H4 (cell line): ENCODE measurements at places on chromosomes 16 and 17. TPM values are rescaled to one million over a fixed set of nuclear protein-coding genes. Genes with fewer than 3 reads are reported as not detected.

GRCh38 chr16:4904942-4905615, 31.9 kb downstream of the PPL start:
- DNase-seq, result no peak

GRCh38 chr16:337437-337836, 15.1 kb downstream of the AXIN1 start:
- no peak for DNase-seq

- DNase-seq, result peak; percentile 79
These were observed 787 bp downstream of the NT5C start for GRCh38 chr17:75130632-75131277.

DNA sequence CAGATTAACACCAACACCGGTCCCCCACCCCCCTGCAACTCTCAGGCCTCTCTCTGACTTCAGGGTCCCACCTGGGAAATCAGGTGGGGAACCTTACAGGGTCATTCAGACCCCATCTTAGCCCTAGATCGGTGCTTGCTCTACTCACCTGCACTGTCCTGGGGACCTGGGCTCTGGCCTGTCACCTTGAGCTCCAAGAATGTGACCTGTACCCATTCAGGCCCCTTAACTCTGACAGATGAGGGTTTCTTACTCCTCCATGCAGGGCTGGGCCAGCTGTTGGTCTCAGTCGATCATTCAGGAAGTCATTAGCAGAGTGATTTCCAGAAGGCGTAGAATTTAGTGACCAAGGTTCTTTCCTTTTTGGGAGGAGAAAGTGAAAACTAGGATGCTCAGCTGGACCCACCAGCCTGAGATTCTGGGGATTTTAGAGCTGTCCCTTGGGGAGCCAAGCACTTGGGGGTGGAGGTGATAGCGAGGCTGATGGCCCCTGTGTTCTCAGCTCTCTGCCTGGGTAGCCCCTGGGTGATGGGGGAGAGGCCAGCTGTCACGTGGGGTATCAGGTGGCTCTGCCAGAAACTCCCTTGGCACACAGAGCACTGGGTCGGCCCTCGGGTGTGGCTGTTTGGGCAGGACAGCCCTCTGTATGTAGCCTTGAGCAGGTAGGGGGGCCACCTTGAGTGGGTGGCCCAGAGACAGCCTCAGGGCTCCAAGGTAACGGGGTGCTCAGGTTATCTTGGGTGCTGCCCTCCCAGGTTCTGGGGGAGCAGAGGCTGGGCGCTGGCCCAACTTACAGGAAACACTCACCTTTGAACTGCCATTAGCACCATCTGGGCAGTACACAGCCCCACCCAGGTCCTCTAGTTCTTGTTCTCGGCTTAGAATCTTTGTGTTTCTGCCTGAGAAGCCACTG, 724 bp downstream of the MVP start:
- DNase-seq, result peak; percentile 56

DNA sequence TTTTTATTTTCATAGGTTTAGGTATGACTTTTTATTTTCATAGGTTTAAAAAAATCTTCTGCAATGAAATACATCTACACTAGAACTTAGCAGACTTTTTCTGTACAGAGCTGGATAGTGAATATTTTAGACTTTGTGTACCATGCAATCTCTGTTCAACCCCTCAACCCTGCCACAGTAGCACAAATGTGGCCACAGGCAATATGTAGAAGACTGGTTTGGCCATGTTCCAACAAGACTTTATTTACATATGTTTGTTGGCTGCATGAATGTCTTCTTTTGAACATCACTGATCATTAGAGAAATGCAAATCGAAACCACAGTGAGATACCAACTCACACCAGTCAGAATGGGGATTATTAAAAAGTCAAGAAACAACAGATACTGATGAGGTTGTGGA, 229.2 kb downstream of the SHISA9 start:
- no peak for DNase-seq

GRCh38 chr16:84941921-84942320, 69.4 kb downstream of the ZDHHC7 start:
- peak; percentile 83 for DNase-seq

DNA sequence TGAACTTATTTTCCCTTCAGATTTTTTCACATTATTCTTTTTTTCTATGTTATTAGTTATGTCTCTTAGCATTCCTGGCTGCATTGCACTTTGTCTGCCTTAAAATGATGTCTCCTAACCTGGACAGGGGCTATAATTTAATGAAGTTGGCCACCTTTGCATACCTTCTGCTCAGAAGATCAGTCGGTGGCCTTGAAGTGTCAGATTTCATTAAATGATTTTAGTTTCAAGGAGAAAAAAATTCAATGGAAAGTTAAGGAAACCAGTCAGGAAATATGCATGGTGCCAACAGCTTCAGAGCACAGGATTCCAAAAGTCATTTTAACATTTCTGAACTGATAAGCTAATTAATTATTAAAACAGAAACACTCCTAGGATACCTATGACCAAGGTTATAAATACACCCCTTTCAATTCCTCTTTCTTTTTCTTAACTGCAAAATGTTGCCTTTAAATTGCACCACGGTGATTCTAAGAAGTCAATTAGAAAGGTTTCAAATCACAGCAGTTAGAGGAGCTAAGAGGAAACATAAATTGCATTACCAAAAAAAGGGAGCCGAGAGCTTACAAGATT, 533.4 kb downstream of the KCNJ2 start:
- DNase-seq, result no peak

- no peak for DNase-seq
These were observed 100.0 kb downstream of the METRNL start for GRCh38 chr17:83179374-83179773.

Gene CSH2
- total RNA-seq, result not detected in 2 replicates

Gene WNK4
- total RNA-seq, result not detected in 2 replicates

DNA sequence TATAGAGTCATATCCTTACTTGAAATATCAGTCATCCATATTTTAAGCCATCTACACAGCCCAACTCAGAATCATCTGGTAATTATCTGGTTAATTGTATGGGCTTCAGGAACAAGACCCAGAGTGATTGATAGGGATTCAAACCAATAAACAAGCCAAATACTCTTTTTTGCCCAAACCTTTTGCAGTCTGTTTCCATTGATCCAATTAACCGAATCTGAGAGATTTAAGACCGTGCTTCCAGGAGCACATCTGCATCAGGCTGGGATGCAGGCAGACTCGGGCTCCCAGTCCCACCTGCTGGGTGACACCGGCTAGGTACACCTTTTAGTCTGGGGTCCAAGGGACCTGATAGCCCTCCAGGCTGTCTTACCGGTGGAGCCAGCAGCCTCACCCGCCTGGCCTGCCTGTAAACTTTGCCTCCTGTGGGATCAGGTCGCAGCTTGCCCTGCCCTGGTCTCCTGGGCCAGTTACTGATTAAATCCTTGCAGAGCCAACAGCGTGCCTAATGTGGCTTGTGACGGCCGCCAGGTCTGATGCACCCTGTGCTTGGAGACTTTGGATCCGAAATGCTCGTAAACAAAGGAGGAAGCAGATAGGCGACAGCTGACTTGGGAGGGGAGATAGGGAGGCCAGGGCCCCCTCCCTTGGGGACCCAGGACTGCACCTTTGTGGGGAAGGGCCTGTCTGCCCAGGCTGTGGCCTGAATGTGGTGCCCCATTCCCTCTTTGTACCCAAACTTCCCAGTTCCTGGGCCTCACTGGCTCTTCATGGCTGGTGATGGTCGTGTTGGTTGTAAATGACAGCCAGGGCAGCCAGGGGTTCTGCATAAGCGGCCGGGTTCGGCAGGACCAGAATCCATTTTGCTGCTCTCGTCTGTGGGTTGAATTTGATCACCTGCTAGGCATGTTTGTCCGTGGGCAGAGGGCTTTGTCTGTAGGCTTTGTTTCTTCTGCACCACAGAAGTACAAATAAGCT, 3.8 kb downstream of the CMIP start:
- DNase-seq, result no peak

GRCh38 chr16:7268182-7268581, 64.5 kb upstream of the RBFOX1 start:
- DNase-seq, result peak; percentile 13

Gene BCL6B
- total RNA-seq, result not detected in 2 replicates

- DNase-seq, result no peak
These were observed 15.1 kb upstream of the SLC52A1 start for GRCh38 chr17:5050278-5050677.

DNA sequence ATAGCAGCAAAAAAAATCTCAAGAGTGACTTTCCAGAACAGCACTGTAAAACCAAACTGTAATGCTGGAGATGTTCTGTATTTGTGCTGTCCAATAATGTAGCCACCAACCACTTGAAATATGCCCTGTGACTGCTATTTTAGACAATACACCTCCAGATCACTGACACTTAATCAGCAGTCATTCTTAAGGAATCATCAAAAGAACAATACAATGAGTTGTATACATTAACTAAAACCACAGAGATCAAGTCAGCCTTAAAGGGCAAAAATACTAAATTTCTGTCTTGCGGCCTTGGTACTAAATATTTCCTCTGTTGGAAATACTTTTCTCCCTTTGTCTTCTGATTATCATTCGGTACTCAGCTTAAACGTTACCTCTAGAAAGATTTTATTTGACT, 33.6 kb upstream of the ANKFY1 start:
- DNase-seq, result no peak

- DNase-seq, result no peak
These were observed at the start of gene MARVELD3 for GRCh38 chr16:71626018-71626857. Gene MARVELD3 (plus strand): TSS chr16:71626184. CDS start chr16:71626230, 46 bp downstream.

DNA sequence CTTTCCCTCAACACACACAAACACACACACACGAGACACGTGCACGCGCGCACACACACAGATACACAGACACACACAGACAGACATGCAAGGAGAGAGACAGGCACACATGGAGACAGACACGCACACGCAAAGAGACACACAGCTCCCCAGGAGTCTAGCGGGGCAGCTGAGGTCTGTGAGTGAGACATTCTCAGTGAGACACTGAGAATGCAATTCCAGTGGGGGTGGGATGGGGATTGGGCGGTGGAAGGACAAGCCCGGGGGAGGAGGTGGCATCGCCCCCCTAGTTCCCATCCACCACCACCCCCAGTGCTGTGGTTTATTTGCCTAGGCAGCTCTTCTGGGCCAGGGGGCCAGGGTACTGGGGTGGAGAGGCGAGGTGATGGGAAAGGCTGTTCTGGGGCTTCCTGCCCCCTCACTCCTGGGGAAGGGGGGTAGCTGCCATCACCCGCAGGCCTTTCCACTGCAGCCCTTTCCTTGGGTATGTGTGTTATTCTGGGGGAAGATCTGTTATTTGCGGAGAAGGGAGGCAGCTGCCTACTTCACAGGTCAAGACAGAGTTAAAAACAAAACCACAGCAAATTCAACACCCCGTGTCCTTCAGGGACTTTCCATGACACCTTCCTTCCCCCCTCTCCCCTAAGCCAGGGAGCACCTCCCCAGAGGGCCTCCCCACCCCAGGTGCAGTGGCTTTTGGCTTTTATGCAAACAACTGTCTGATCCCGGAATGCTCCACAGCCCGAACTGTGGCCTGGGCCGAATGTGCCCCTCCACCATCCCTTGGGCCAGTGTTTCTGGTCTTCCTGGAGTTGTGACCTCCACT, 18.0 kb downstream of the GRB7 start:
- DNase-seq, result no peak

Gene SPIRE2
- 4.6 and 5.0 TPM in 2 replicates for total RNA-seq

DNA sequence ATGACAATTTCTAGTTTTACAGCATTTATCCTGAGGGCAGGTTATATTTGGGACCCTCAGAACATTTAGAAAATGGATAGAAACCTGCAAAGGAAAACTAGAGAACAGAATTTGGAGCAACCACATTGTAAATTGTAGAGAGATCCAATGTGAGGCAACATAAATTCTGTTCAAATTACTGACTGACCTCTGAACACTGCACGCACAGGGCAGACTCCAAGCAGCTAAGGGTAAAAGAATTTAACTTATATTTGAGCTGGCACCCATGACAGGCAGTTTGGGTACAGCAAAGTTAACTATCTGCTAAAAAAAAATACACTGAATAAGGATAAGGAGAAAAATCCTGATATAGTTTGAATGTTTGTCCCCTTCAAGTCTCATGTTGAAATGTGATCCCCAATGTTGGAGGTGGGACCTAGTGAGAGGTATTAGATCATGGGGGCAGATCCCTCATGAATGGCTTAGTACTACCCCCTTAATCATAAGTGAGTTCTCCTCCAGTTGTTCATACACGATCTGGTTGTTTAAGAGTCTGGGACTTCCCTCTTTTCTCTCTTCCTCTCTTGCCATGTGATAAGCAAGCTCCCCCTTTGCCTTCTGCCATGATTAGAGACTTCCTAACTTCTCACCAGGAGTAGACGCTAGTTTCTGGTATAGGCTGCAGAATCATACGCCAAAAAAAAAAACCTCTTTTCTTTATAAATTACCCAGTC, 75.7 kb downstream of the FBXL20 start:
- no peak for DNase-seq

DNA sequence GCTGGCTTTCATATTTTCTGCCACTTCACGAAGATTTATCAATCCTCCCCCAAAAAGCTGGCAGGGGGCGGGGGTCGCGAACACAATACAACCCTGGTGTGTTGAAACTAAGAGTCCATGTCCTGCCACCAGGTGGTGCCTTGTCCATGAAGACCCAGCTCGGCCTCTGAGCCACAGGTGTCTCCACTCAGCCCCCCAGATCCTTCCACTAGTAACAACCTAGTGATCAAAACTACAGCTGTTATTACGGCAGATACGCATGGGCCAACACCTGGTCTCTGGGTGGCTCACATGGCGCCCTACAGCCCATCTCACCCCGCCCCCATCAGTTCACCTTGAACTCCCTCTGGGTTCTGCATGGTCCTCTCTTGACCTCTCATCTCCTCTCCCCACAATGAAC, 27.7 kb downstream of the USP7 start:
- no peak for DNase-seq

GRCh38 chr16:49876716-49877129, 20.8 kb upstream of the ZNF423 start:
- DNase-seq, result no peak

DNA sequence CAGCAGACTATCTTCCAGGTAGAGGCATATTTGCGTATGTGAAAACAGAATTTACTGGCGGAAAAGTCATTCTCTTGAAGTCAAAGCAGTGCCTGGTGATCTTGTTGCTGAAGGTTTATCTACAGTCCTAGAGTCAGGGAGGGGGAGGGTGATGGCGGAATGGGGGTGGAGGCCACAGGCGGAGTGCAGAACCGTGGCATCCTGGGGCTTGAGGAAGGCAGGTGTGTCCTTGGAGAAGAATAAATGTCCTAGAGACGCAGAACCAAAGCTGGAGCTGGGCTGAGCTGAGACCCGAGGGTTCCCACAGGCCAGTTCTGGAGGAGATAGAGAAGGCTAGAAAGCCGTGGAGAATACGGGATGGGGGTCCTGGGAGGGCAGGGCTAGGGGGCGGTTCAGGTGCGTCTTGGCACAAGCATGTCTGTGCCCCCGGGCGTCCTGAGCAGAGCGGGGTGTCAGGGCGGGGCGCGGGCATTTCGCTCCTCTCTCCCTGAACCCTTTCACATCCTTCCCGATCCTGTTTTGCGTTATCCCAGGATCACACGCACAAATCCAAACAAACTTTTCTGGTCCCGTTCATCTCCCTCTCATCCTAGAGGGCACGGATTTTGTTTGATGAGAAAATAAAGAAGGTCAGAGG, 76.9 kb upstream of the CREBBP start:
- no peak for DNase-seq

Gene SLC13A2
- total RNA-seq, result not detected in 2 replicates

- no peak for DNase-seq
These were observed 3.8 kb upstream of the NAT9 start for GRCh38 chr17:74779948-74780400.

Gene SEPTIN1
- total RNA-seq, result not detected in 2 replicates
